ENCODE measurements at places on chromosomes 2 and 18.

- DNase-seq: no peak
Measured at GRCh38 chr2:230360028-230360427, 33.0 kb downstream of the SP140L start.

DNA sequence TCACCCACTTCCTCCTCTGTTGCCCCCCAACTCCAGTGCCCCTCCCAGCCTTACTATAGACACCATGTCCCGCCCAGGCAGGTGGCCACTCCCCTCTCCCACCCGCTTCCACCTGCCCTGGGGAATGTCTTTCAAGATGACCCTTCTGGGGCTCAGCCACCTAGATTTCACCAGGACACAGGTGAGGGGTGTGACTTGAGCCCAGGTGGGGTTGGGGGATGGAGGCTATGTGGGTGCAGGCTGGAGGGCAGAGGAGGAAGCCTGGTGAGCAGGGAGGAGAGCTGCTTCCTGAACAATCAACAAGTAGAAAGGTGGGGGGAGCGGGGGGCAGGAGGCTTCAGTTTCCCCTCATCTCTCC, 8.7 kb downstream of the ADRA2B start:
- DNase-seq: no peak

- no peak for DNase-seq
Measured at GRCh38 chr18:75231053-75231406, 20.4 kb downstream of the TSHZ1 start.

GRCh38 chr2:234038076-234038802, 12.3 kb upstream of the SPP2 start:
- no peak for DNase-seq

DNA sequence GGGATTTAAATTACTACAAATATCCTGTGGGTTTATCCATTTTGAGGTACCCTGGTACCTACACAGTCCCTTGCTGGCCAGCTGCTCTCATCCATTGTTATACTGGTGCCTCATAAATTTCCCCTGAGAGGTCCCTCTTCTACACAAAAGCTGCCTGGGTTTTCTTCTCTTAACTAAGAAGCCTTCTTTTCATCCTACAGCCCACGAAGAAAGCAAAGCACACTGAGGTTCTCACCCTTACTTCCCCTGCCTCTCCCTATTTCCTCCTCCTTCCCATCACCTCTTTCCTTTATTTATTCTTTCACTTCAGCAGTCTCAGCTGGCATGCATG, 154.9 kb downstream of the CSRNP3 start:
- no peak for DNase-seq

DNA sequence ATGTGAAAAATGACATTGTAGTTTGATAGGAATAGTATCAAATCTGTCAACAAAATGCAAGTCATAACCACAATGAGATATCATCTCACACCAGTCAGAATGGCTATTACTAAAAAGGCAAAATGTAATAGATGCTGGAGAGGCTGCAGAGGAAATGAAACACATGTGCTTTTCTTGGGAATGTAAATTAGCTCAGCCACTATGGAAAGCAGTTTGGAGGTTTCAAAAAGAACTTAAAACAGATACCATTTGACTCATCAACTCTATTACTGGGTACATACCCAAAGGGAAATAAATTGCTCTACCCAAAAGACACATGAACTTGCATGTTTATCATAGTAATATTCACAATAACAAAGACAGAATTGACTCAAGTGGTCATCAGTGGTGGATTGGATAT, 572.6 kb downstream of the TRIB2 start:
- DNase-seq: no peak

- DNase-seq: no peak
Measured at GRCh38 chr2:215984661-215985060, 28.7 kb downstream of the MREG start.

All from AG04449 (cell line).